ENCODE measurements at places on chromosomes 12 and 14. TPM values are rescaled to one million over a fixed set of nuclear protein-coding genes. Genes with fewer than 3 reads are reported as not detected.

FAM90A1 gene
- total RNA-seq: not detected

P2RX2 gene
- total RNA-seq: not detected

GLI1 gene
- 1.6 TPM for total RNA-seq

VWF gene
- 242 TPM for total RNA-seq

A2ML1 gene
- 0.74 TPM for total RNA-seq

CAPZA3 gene
- total RNA-seq: not detected

TRIM9 gene
- total RNA-seq: 0.34 TPM

TMEM121 gene
- total RNA-seq: 3.6 TPM

- no peak for DNase-seq
These were observed 190.8 kb downstream of the NUAK1 start for GRCh38 chr12:105947906-105948305.

DNA sequence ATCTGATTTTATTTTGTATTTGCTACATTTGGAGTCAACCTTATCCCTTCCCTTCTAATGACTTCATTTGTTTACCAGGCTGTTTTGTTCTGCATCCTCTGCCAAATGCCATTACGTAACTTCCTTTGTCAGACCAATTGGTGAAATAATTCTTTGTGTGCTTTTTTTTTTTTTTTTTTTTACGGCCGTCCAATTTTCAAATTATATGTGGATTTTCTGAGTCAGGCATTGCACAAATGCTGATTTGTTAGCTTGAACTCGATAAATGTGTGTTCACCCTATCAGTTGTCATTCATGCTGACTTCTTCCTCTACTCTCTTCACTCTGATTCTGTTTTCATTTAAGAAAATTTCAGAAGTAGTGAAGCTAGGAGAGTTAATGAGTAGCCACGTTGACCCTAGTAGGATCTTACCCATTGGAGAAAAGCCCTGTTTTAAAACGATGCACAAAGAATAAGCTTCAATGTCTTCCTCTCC is 386.2 kb downstream of the DIO2 start:
- no peak for DNase-seq

GRCh38 chr12:51760231-51760630 is 88.3 kb downstream of the FIGNL2 start:
- DNase-seq: no peak

DNA sequence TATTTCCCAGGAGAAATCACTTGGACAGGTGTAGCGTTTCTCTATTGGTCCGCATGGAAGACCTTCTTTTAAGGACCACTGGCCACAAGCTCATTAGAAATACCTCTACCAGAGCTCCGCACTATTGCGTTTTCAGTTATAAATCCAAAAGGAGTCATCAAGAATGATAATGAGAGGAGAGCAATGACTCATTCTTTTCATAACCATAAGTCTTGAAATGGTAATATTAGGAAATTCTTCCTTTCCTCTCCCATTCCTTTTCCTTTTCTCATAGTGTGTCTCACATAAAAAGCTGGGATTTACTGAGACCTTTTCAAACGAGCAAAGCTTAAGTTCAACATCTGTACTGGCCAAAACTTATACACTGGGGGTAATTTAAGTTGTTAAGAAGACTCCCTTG is 215.7 kb downstream of the CPNE8 start:
- DNase-seq: no peak

GRCh38 chr12:101795013-101795412 is 35.7 kb downstream of the GNPTAB start:
- DNase-seq: no peak

DNA sequence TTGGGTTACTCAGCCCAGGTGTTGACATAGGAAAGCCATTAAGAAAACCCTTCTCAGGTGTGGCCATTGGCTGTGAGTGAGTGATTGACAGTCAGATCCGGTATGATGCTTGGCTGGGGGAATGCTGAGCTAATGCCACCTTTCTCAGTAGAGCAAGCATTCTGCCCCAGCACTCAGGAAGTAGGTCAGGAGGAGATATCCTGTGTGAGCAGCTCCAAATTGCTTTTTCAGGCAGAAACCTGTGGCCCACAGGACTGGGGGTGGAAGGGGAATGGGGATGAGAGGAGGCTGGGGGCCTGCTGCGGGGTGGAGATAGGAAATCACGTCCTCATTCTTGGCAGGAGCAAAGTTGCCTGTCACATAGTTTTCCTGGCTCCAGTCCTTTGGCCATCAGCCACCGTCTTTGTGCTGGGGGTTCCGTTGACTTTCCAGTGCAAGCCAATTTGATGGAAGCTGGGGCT is 55.7 kb downstream of the NINJ2 start:
- peak; percentile 86 for DNase-seq

- DNase-seq: no peak
These were observed 14.5 kb downstream of the CCDC198 start for GRCh38 chr14:57479197-57479596.

DNA sequence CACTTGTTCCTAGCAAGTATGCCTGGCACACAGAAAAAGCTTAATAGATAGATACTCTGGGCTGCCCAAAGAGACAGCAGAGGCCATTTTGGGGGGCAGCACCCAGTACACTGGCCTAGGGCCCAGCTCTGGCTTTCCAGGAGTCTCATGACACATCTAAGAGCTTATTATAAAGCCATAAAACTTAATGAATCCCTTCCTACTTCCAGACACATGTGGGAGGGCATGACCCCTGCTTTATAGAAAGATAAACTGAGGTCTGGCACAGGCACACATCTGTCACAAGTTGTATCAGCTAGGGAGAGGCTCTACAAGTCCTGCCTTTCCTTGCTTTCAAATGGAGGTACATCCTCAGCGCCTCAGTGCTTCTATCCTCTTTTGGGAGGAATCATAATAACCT is 27.1 kb downstream of the FMNL3 start:
- no peak for DNase-seq

DNA sequence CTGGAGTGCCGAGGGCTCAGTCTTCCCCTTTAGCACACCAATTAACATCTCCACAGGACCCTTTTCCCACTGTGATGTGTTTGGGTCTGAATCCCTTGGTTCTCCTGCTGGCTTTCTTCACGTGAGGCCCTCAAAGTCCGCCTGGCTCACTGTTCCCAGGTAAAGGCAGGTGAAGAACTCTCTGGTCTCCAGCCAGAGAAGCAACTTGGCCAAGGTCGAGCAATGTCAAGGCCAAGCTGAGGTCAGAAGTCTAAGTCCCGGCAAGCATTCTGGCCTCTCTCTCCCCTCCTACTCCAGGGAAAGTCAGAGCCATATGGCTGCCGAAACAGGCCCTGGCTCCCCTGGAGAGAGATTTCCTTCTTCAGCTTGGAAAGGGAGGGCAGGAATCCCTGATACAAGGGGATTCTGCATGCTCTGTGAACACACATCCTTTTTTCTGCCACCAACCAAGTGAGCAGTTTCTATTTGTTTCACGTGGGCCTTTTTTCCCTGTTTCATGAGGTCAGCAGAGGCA is 61.4 kb upstream of the ESRRB start:
- DNase-seq: no peak

DNA sequence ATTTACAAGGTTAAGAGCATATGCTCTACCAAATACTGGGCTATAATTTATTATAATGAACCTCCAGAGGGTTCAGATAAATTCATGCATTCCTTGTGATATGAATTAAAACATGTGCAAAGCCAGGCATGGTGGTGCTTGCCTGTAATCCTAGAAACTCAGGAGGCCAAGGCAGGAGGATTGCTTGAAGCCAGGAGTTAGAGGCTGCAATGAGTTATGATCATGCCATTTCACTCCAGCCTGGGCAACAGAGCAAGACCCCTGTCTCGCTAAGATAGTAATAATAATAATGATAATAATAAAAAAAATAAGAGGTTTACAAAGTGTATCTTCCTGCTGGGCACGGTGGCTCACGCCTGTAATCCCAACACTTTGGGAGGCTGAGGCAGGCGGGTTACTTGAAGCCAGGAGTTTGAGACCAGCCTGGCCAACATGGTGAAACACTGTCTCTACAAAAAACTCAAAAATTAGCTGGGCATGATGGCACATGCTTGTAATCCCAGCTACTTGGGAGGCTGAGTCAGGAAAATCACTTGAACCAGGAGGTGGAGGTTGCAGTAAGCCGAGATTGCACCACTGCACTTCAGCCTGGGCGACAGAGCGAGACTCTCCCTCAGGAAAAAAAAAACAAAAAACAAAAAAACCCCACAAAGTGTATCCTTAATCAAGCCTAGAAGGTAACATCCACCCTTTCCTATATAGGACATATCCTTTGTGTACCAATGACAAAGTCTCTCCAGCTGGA is 7.3 kb upstream of the CS start:
- no peak for DNase-seq

DNA sequence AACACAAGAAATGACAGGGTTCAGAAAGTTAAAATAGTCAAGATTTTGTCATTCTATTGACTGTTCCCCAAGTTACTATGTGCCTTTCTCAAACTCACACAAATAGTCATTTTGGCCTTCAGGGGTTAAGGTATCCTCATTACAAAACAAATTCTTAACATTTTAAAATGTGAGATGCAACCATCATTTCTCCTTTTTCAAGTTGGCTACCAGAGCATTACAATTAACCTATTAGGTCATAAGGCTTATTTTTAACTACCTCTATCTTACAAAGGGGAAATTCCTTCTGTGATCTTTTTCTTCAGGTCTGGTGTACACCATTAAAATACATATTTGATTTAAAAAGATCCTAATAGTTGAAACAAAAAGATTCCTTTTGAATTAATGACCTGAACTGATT is 61.2 kb downstream of the SLC38A1 start:
- no peak for DNase-seq

DNA sequence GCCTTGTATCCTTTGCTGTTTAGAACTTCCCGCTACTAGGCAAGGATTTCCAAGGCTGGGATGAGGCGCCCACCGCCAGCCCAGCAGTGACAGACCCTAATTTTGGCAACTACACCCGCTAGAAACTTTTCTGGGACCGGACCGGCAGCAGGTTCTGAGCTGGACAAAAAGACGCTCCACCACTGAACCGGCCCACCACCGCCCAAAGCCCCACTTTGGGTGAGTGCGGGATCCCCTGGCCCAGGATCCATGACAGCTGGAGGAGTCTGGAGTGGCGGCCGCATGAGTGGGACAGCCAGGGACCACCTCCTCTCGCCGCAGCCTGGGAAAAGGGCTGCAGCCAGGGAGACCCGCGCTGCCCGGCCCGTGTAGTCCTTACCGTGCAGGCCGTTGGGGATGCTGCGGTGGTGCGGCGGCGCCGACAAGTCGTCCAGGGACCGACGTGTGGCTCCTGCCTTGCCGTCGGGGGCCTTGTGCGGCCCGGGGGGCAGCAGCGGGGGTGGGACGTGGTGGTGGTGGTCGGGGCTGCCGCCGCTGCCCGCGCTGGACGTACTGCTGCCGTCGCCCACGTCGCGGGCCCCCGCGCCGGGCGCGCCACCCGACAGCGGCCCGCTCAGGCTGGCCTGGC is 1.1 kb downstream of the CCDC85C start:
- no peak for DNase-seq

DNA sequence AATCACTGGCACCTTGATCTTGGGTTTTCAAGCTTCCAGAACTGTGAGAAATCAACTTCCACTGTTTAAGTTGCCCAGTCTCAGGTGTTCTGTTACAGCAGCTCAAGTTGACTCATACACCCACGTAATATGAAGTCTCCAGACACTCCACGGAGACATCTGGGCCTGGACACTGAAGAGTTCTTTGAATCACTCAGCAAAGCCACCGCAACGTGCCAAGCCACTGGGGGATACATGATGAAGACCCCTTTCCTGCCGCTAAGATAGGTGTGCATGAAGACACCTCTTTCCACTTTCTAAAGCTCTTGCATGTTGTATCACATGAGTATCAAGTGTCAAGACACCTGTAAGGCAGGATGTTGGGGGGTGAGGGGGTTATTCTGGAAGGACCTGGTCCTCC is 311.7 kb upstream of the RTL1 start:
- DNase-seq: no peak

DNA sequence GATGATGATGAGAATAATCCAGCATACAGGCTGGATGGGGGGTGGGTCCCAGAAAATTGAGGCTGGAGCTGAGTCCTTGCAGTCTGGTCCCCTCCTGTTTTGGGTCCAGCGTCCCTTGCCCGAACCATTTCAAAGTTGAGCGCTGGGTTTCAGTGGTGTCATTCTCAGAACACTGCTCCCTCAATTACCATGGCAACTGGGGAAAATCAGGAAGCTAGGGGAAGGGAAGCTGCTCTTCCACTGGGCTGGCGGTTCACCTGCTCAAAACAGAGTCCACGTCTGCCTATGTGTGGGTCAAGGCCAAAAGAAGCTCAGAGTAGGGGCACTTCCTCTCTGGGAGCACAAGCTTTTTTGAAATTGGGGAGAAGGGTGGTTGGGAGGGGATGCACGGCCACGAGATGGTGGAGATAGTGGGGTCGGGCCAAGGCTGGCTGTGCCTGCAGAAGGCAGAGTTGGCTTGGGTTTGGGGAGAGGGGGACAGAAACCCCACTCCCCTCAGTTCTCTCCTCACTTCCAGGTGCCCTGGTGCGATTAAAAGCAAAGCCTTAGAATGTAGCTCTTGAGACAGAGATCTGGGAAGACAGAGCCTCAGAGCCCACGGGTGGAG is 1.7 kb upstream of the NOS1 start:
- no peak for DNase-seq

DNA sequence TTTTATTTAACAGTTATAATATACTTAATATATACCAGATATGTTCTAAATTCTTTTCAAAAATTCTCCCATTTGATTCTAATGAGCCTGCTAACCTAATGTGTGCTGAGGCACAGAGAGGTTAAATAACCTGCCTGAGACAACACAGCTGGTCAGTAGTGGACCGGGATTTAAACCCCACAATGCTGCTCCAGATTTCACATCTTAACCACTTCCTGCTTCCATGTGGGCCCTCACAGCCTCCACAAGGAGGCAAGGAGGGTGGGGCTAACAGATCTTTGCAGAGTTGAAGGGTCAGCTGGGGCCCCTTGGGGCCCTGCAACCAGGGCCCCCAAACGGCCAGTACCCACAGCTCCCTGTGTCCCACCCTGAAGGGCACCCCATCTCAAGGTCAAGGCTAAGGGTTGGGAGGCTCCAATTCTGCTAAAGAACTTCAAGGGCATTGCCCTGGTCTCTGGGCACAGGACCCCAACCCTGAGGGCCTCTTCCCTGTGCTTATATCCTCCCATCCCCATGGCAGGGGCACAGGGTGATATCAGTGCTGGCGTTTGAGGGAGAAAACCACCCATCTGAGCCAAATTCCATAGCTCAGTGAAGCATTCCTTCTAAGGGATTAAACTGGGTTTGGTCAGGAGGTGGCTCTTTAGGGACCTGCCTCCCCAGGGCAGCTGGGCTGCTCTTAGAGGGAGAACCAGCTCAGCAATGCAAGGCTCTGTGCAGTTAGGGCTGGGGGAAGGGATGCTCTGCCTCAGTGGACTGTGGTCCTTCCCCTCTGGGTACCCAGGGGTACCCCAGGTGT is 2.2 kb downstream of the KRT80 start:
- DNase-seq: no peak
